Sigmoid colon (tissue), 7 donors: ENCODE measurements at places on chromosomes 5 and 9. TPM values are rescaled to one million over a fixed set of nuclear protein-coding genes. Genes with fewer than 3 reads are reported as not detected.
A peak's percentile ranks its signal among the peaks of the same experiment; 100 is the strongest.

The DCP2 gene
- total RNA-seq: 18.1 TPM

The DHFR gene
- total RNA-seq: 9.0 TPM

The CAMK2A gene
- 0.68 TPM for total RNA-seq

The SPATA31D4 gene
- total RNA-seq: not detected

The CA9 gene
- total RNA-seq: 0.71 TPM

The PCDHA7 gene
- total RNA-seq: 0.36 TPM

The FBXL7 gene
- total RNA-seq: 44.3 TPM

- no peak overlapping the region for H3K27ac ChIP-seq
- DNase-seq: no peak
- no peak overlapping the region for H3K4me3 ChIP-seq
- no peaks in the 10 kb centered on the region for H3K36me3 ChIP-seq
- H3K4me1 ChIP-seq: no peaks in the 10 kb centered on the region
Measured at GRCh38 chr5:89377767-89378455, 494.9 kb upstream of the MEF2C start.

DNA sequence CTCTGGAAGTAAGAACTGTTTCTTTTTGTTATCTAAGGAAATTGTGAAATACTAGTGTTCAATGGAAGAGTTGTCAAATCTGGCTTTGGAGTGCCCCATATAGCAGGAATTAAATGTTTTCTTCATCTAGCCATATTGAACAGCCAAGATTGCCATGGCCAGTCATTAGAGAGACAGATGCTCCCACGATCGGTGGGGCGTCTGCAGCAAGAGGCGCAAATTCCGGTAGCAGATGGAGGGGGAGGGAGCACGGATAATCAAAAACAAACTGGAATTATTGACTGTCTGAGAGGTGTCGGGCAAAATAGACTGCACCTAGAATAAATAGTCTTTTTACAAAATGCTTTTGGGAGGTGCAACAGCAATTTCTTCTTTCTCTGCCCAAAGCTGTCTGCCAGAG lies 139.1 kb upstream of the FSTL4 start:
- no peak overlapping the region for H3K4me3 ChIP-seq
- H3K36me3 ChIP-seq: no peaks in the 10 kb centered on the region
- no peaks in the 10 kb centered on the region for H3K27me3 ChIP-seq
- H3K4me1 ChIP-seq: no peaks in the 10 kb centered on the region

DNA sequence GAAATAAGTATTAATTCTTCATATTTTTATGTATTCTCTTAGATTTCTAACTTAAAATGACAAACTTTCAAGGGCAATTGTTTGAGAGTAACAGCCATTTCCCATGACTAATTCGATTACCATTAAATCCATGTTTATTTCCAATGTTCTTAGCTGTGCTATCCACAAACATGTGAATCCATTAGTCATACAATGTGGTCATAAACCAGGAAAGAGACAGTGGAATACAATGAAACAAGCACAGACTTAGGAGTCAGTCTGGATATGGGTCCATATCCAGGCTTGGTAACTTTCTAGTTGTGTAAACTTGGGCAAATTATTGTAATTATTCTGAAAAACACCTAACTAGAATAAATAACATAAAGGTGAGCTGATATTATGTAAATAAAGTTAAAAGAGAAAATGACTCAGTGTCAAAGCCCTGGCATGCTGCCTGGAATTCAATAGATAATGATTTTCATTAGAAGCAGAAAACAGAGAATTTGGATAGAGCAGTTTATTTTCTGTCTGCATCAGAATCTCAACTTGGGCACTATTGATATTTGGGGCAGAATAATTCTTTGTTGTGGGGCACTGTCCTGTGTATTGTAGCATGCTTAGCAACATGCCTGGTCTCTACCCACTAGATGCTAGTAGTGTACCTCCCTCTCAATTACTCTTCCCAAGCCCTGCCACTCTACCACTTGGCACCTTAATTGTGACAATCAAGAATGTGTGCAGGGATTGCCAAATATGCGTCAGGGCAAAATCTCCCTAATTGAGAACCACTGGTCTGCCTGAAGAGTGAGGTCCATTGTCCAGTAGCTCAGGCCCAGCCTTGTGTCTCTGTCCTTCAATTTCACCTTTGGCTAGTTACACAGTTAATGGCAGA lies 44.7 kb upstream of the SLC27A6 start:
- H3K4me3 ChIP-seq: no peak overlapping the region
- DNase-seq: no peak
- H3K36me3 ChIP-seq: no peaks in the 10 kb centered on the region
- no peak overlapping the region for H3K27ac ChIP-seq
- H3K4me1 ChIP-seq: no peaks in the 10 kb centered on the region

DNA sequence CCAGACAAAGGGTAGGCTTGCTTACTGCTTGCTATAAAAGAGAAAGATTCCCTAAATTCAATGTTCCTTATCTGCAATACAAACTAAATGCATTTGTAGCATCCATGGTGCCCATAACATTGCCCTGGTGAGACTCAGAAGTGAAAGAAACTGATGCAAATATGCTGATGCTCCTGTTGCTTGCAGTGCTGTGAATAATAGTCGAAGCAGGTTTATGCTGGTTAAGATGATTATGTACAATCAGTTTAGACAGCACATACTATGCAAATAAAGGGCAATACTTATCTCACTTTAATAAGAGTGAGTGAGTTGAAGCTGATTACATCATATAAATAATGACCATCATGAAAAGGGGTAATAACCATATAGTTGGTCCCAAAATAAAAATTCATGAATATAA lies 215.5 kb downstream of the SNCAIP start:
- no peak overlapping the region for H3K27ac ChIP-seq
- no peaks in the 10 kb centered on the region for H3K27me3 ChIP-seq
- H3K4me3 ChIP-seq: no peak overlapping the region
- DNase-seq: no peak
- no peaks in the 10 kb centered on the region for H3K36me3 ChIP-seq

DNA sequence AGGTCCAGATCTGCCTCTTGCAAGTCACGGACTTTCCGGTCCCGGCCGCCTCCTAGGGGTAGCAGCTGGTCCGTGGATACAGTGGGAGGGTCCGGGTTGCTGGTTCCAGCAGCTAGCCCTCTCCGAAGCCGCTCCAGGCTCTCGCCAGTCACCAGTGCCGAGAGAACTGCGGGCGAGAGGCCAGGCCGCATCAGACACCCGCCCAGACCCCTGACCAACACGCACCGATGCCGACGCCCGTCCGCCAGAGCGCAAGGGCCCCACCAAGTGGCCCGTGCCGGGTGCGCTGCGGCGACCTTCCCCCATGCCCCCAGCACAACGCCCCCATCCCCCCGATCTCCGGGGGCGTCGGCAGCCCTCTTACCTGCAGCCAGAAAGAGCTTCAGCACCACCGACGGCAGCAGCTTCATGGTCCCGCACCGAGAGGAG lies 470 bp downstream of the HBEGF start:
- H3K36me3 ChIP-seq: no peaks in the 10 kb centered on the region
- DNase-seq: peak; percentile 88
- peak overlapping the region; percentile 63 for H3K4me3 ChIP-seq
- H3K27ac ChIP-seq: peak overlapping the region; percentile 83
- no peaks in the 10 kb centered on the region for H3K27me3 ChIP-seq

DNA sequence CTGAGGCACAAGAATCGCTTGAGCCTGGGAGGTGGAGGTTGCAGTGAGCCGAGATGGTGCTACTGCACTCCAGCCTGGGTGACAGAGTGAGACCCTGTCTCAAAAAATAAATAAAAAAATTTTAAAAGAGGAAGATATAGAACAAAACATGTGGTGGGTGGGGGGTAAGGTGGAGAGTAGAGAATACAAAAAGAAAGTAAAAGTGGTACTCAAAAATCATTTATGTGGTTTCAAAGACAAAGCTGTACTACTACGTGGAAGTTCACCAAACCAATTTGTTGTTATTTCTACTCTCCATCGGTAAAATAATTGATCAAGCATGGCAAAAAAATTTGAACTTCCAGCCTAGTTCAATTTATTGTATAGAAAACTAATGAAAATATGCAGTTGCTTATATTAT lies 8.0 kb upstream of the OR13C3 start:
- H3K36me3 ChIP-seq: no peaks in the 10 kb centered on the region
- no peak overlapping the region for H3K4me3 ChIP-seq
- no peak overlapping the region for H3K27ac ChIP-seq
- DNase-seq: no peak
- H3K27me3 ChIP-seq: no peaks in the 10 kb centered on the region
- no peaks in the 10 kb centered on the region for H3K4me1 ChIP-seq

GRCh38 chr5:43101491-43101890 lies 19.2 kb upstream of the ZNF131 start:
- no peaks in the 10 kb centered on the region for H3K36me3 ChIP-seq
- no peak for DNase-seq

DNA sequence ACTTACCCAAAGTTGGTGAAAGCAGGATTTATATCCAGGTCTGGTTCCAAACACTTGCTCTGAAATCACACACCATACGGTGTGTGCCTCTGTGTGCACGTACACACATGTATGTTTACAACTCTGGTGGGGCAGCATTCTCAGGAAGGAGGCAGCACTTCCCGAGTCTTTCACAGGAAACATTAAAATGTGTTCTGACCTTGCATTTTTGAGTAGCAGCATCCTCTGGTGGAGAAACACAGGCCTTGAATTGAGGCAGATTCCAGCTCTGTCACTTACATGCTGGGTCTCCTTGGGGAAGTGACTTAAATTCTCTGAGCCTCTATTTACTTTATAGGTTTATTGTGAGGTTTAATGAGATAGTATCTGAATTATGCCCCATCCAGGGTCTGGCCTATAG lies 126.4 kb downstream of the RGS3 start:
- H3K36me3 ChIP-seq: no peaks in the 10 kb centered on the region
- peak overlapping the region; percentile 53 for H3K27ac ChIP-seq
- DNase-seq: peak; percentile 26
- no peaks in the 10 kb centered on the region for H3K27me3 ChIP-seq
- no peak overlapping the region for H3K4me3 ChIP-seq

GRCh38 chr5:4191703-4192102 lies 596.1 kb downstream of the IRX1 start:
- DNase-seq: no peak
- no peak overlapping the region for H3K27ac ChIP-seq
- no peaks in the 10 kb centered on the region for H3K4me1 ChIP-seq
- H3K27me3 ChIP-seq: no peaks in the 10 kb centered on the region
- no peaks in the 10 kb centered on the region for H3K36me3 ChIP-seq

- no peak overlapping the region for H3K4me3 ChIP-seq
- no peaks in the 10 kb centered on the region for H3K36me3 ChIP-seq
- no peaks in the 10 kb centered on the region for H3K27me3 ChIP-seq
- peaks cover 31% of the 10 kb centered on the region for H3K4me1 ChIP-seq
- H3K27ac ChIP-seq: no peak overlapping the region
- no peak for DNase-seq
Measured at GRCh38 chr5:142640316-142641005, 45.4 kb downstream of the FGF1 start.

DNA sequence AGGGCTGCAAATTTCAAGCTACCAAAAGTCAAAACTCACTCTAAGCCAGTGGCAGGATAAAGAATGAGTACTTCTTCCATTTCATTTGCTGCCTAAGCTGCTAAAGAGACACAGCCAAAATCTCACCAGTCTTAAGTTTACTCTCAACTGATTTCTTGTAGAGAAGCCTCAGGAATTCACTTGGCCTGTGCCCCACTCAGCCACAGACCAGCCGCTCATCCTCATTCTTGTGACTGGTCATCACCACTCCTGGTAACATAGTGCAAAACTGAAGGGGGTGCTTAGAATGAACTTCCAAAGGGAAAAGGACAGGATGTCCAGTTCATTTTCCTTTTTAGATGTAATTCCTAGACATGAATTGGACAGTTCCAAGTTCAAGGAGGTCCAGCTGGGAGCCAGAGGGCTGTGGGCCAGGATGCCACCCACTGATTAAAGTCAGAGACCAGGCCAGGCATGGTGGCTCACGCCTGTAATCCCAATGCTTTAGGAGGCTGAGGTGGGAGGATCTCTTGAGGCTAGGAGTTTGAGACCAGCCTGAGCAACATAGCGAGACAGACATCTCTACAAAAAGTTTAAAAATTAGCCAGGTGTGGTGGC lies 72.7 kb upstream of the RANBP3L start:
- no peak overlapping the region for H3K4me3 ChIP-seq
- peaks cover 4% of the 10 kb centered on the region for H3K4me1 ChIP-seq
- no peak for DNase-seq

GRCh38 chr5:60719329-60719728 lies 19.4 kb upstream of the DEPDC1B start:
- H3K27ac ChIP-seq: no peak overlapping the region
- H3K36me3 ChIP-seq: no peaks in the 10 kb centered on the region
- no peaks in the 10 kb centered on the region for H3K27me3 ChIP-seq
- DNase-seq: no peak
- H3K4me3 ChIP-seq: no peak overlapping the region

GRCh38 chr5:167937635-167937998 lies 353.8 kb upstream of the WWC1 start:
- H3K27ac ChIP-seq: no peak overlapping the region
- DNase-seq: no peak
- peaks cover 15% of the 10 kb centered on the region for H3K4me1 ChIP-seq
- no peaks in the 10 kb centered on the region for H3K36me3 ChIP-seq
- H3K27me3 ChIP-seq: no peaks in the 10 kb centered on the region

GRCh38 chr5:163460562-163461171 lies at the start of gene HMMR:
HMMR (plus strand) TSS chr5:163460632; CDS start chr5:163460693, 61 bp downstream.
- H3K36me3 ChIP-seq: no peaks in the 10 kb centered on the region
- peak within 1 kb of the TSS; percentile 68 for H3K4me3 ChIP-seq
- no peaks in the 10 kb centered on the region for H3K27me3 ChIP-seq

DNA sequence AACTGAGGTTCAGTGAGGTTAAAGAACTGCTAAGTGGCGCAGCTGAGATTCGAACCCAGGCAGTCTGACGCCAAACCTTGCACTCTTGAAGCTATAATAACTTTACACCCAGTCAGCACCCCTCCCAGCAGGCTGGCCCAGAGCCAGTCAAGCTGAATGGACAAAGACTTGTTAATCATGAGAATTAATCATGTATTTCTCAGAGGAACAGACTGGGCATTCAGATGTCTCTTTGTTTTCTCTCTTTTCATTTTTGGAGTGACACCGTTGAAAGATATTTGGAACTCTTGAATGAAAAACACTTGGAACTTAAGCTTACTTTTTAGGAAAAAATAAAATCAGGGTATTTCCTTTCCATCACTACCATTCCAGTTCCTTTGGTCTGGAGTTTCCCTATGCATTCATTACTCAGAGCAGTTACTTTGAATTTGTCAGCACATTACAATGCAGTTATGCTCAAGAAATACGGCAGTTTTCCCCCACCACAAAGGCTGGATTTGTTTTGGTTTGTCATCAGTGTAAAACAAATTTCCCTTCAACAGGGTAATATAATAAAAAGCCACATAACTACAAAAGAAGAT lies 22.6 kb upstream of the MAMDC2 start:
- no peaks in the 10 kb centered on the region for H3K27me3 ChIP-seq
- no peak overlapping the region for H3K4me3 ChIP-seq
- no peaks in the 10 kb centered on the region for H3K36me3 ChIP-seq
- no peak for DNase-seq
- peaks cover 7% of the 10 kb centered on the region for H3K4me1 ChIP-seq
- no peak overlapping the region for H3K27ac ChIP-seq

DNA sequence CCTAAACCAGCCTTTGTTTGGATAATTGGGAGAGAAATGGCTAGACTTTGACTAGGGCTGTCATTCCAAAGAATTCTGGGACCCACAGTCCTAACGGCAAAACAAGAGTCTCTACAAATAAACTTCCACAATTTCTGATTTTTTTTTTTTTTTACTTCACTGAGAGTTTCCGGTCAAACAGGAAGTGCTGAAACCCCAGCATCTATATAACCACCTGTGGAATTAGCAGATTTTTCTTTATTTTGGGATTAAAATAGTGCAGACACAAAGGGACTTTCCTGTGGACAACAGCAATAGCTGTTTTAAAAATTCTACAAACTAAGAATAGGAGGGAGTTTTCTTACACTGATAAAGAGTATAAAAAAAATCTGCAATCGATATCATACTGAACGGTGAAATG lies 157.4 kb downstream of the ARSB start:
- DNase-seq: no peak
- no peak overlapping the region for H3K27ac ChIP-seq
- peaks cover 18% of the 10 kb centered on the region for H3K4me1 ChIP-seq
- H3K27me3 ChIP-seq: no peaks in the 10 kb centered on the region
- no peak overlapping the region for H3K4me3 ChIP-seq
